Type B pancreatic cell (in vitro differentiated cells): ENCODE measurements at places on chromosomes 3 and 15.

GRCh38 chr15:68326711-68327354, 49.3 kb downstream of the FEM1B start:
- no peak for DNase-seq

DNA sequence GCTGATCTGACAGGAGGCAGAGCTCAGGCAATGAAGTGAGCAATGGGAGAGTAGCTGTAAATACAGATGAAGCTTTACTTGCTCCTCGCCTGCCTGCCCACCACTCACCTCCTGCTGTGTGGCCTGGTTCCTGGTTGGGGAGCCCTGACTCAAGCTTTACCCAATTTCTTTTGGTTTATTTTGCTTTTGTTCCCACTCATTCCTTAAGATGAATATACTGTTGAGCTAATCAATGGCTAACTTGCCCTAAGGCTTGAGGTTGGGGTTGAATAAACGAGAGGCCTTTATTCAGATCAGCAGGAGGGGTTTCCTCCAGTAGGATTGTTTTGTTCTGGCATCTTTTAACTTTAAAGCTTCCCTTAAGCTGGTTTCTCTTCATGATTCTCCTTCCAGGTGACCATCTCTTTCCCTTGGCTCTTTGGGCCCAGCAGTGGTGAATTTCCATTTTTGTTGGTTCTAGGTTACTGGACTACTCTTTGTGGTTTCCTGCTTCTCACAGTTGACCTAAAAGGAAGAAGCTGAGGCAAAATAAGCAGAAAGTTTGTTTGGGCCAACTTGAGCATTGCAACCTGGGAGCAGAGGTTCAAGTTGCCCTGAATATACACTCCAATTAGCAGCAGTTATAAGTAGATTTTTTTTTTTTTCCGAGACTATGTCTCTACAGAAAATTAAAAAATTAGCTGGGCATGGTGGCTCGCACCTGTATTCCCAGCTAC, 44.4 kb downstream of the STARD9 start:
- DNase-seq = peak; percentile 31

DNA sequence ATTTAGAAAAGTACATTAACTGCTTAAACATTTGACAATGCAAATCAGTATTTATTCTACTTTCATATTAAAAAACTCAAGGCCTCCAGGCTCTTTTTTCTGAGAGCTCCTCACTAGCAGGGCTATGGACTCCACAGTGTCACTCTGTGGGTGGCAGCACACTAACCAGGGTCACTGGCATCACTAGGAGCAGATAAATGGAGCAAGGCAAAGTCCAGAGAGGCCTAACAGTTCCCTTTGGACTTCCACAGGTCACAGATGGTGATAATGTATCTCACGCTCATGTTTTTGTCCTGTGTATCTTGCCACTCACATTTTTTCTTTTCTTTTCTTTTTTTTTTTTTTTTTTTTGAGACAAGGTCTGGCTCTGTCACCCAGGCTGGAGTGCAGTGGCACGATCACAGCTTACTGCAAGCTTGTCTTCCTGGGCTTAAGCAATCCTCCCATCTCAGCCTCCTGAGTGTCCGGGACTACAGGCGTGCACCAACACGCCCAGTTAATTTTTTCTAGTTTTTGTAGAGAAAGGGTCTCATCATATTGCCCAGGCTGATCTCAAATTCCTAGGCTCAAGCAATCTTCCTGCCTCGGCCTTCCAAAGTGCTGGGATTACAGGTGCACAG, 7.8 kb downstream of the SPG21 start:
- no peak for DNase-seq

GRCh38 chr3:17928502-17929145, 186.2 kb upstream of the TBC1D5 start:
- no peak for DNase-seq

- no peak for DNase-seq
Observed at GRCh38 chr15:81349271-81349670, 24.7 kb downstream of the TMC3 start.

DNA sequence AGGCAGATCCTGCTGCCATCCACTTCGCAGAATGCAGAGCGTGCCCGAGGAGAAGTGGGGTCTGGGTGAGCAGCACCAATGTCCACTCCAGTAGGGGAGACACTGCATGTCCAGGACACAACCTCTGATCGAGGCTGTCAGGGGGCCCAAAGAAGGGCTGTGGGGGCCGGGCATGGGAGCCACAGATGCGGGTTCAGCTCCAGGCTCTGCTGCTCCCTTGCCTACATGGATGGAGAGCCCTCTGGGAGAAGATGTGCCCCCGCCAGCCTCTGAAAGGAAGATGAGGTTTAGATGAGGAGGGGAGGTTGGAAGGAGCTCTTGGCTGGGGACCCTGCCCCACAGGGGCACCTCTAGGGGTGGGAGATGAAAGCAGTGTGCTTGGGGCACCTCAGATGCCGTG, 75.4 kb downstream of the KLF13 start:
- DNase-seq = no peak

DNA sequence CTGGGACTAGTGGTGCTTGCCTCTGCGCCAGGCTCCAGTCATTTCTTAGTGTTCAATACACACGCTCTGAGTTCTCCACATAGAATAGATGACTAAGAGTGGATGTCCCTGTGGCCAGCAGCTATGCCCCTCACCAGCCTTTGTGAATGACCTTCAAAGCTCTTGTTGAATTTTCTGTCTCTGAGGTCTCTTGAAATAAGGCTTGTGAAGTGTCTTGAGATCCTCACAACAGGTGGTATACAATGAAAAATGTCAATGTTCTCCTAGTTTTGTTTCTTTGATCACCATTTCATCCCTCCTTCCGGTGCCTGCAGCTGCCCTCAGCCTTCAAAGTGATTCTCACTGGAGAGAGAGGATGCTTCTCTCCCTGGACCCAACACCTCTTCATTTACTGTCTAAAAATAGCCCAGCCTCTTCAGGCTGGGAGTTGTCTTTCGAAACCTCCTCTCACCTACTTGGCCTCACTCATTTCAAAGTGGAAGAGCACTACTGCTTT, 5.4 kb downstream of the MAPKBP1 start:
- DNase-seq = no peak

DNA sequence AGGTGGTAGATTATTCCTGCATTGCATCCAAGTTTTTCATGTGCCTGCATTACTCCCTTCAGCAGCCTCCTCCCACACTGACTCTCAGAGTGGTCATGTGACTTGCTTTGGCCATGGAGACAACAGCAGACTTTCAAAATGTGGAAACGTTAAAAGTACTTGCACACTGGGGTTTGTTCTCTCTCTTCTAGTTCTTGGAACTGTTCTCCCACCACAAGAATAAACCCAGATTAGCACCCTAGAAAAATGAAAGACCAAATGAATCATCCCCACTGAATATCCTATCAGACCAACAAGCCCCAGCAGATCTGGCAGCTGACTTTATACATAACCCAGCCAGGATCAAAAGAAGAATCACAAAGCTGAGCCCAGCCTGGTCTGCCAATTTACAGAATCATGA, 398.5 kb downstream of the VPS13C start:
- DNase-seq = no peak

GRCh38 chr3:23779841-23780240, 25.9 kb upstream of the UBE2E1 start:
- no peak for DNase-seq

DNA sequence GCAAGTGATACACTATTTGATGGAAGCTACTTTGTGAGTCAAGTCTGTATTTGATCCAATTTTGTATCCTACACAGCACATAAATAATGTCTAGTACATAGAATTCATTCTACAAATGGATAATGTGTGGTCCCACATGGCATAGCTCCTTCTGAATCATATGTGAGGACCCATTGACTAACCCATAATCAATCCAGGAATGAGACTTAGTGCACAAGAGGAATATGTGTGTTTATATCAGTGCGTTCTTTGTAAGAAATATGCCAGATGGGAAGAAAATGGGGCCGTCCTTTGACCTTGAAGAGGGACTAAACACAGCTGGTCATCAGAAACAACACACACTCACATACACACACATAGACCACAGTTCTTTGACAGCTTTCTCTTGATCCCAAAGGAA, 282.7 kb upstream of the SEMA6D start:
- DNase-seq = no peak

DNA sequence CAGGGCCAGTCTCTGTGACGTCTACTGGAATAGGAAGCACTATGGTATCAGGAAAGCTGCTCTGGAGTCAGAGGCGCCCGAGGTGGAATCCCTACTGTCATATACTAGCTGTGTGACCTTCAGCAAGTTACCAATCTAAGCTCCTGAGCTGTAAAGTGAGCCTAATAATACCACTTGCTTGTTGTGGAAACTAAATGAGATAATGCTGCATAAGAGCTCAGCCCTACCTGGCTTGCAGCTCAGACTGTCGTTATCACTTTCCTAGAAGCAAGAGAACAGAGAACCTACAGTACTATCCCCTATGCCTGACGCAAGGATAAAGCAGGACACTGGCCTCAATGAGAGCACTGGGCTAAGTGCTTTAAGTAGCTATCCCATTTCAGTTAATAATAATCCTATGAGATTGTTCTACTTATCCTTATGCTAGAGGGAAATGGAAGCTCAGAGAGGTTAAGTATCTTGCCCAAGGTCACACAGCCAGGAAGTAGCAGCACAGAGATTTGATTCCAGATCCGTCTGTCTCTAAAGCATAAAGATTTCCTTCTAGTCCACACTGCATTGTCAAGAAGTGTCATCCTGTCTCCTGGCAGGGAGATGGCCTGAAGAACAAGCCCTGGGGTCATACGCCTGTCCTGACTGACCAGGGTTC, 195.2 kb downstream of the TLE3 start:
- no peak for DNase-seq

DNA sequence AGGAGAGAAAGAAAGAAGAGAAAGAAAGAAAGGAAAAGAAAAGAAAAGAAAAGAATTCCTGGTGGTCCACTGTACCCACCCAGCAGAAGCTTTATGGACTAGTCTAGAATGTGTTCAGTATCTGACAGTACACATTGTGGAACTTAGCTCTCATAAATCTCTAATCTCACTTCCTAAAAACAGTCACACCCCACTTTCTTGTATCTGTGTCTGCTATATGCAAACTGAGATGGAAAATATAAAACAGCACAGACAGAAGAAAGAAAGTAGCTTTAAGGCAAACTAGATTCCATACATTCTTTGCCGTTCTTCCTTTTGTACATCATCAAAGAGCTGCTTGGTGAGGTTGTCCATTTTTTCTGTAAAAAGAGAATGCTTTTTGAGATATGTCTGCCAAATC, 41.1 kb upstream of the GNB5 start:
- DNase-seq = no peak

GRCh38 chr3:107251819-107252218, 125.4 kb upstream of the CCDC54 start:
- DNase-seq = no peak

DNA sequence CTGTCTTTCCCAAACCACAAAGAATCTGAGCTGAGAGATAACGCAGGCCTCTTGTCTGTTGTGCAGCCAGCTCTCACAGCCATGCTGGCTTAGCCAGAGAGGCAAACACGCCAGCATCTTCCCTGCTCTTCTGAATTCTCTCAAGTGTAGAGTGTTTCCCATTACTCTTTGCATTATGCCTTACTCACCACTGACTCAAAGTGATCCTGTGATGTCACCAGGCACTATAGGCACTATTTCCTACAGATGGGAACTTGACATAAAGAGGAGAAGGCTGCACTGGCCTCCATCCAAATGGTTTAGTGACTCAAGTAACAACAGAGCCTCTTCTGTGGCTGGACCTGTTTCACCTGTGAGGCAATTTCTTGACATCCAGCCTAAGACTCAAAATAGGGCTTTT, 44.4 kb downstream of the PDZRN3 start:
- DNase-seq = no peak

DNA sequence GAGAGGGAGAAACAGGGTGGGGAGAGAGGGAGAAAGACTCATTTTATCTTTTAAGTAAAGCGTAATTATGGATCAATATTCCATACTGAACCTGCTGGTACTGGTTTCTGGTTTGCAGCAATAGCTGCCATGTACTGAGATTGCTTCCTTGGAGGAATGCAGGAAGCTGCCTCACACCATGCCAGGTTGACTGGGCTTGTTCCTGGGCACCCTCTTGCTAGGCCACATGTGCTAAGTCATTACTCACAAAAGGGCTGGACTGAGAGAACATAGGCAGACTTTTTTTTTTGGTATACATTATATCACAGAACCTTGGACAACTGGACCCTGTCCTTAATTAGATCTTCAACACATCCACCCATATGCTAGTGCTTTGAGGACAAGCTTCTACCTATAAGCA, 193.4 kb downstream of the ZNF621 start:
- no peak for DNase-seq

GRCh38 chr15:96043591-96044171, 286.8 kb upstream of the NR2F2 start:
- DNase-seq = no peak

- no peak for DNase-seq
Observed at GRCh38 chr3:128613083-128613829, 37.4 kb downstream of the RPN1 start.

- peak; percentile 29 for DNase-seq
Observed at GRCh38 chr15:68384451-68385239, 47.3 kb downstream of the ITGA11 start.

GRCh38 chr15:62417439-62417838, 252.4 kb upstream of the C2CD4B start:
- no peak for DNase-seq

DNA sequence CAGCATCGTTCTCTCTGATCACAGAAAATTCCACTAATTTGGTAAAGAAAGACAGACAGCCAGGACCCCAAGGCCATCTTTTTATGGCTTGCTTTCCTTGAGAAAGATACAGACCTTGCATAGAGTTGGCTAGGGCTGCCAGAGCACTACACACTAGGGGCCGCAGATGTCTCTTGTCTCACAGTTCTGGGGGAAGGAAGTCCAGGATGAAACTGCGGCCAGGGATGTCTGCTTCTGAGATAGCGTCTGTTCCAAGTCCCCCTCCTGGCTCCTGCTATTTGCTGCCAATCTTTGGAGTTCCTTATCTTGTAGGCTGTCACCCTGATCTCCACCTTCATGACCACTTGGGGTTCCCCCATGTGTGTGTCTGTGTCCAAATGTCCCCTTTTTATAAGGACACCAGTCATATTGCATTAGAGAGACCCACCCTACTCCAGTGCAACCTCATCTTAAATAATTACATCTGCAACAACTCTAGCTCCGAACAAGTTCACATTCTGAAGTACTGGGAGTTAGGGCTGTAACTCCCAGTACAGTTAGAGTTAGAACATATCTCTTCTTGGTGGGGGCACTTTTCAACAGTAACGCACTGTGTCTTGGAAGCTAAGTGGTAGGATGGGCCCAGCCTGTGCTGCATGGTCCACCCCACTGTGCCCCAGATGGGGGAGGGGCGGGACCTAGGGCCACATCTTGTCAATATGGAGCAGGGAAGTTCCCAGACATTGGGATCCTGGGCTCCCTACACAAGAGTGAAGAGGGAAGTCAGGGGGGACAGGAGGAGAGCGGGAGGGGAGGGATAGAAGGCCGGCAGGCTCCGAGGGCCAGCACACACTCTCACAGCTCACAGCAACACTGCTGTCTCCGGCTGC, 42.2 kb downstream of the KLF15 start:
- peak; percentile 58 for DNase-seq

DNA sequence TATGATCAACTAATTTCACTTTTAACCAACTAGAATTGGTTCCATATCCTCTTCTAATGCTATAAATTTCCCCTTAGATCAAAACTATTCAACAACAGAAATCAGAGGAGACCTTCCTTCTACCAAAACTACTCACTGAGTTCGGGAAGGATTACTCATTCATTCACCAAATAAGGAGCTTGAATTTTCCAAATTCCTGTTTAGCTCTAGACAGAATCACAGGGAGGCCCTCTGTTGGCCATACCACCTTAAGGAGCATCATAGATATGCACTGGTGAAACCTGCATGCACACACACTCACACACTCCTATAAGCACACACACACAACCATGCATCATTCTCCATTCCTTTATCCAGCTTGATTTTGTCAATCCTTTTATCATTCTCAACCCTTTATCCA, 49.0 kb downstream of the SUCLG2 start:
- DNase-seq = no peak
